GM12892 (cell line): ENCODE measurements at places on chromosomes 5 and 9.

DNA sequence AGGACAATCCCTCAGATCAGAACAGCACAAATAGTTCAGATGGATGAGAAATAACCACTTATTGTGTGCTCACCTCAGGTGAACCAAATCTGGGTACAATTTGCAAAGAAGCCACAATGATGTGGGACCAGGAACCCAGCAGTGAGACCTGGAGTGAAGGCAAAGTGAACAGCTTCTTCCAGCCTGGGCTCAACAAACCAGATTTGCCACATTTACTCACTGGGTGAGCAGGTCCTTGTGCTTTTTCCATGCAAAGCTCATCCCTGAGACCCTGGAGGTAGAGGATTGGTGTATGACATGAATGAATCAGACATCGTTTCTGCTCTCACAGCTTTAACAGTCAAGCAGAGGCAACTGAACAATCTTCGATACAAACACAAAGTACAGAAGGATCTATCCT lies 29.1 kb upstream of the GRIA1 start:
- no peak for DNase-seq

GRCh38 chr5:17259630-17260257 lies 42.3 kb downstream of the BASP1 start:
- DNase-seq: no peak

- no peak for DNase-seq
Measured at GRCh38 chr5:26868504-26868903, 169.9 kb downstream of the CDH9 start.

- DNase-seq: no peak
Measured at GRCh38 chr9:89419978-89420394, 77.9 kb downstream of the SEMA4D start.

DNA sequence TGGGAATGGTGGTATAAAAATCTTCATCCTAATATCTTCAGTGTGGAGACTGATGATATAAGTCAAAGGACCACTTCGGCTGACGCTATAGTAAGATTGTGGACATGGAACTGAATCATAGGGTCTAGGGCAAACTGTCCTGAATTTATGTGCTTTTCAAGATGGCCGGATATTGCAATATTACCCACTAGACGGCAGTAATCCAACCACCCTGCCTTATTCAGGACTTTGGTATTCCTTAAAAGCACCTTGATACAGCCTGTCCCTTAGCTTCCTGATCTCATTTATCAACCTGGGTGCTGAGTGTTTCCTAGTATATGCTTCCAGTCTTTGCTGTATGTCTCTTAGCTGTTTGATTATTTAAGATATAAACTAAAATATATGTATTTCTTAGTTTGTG lies 71.2 kb upstream of the COX7C start:
- no peak for DNase-seq

DNA sequence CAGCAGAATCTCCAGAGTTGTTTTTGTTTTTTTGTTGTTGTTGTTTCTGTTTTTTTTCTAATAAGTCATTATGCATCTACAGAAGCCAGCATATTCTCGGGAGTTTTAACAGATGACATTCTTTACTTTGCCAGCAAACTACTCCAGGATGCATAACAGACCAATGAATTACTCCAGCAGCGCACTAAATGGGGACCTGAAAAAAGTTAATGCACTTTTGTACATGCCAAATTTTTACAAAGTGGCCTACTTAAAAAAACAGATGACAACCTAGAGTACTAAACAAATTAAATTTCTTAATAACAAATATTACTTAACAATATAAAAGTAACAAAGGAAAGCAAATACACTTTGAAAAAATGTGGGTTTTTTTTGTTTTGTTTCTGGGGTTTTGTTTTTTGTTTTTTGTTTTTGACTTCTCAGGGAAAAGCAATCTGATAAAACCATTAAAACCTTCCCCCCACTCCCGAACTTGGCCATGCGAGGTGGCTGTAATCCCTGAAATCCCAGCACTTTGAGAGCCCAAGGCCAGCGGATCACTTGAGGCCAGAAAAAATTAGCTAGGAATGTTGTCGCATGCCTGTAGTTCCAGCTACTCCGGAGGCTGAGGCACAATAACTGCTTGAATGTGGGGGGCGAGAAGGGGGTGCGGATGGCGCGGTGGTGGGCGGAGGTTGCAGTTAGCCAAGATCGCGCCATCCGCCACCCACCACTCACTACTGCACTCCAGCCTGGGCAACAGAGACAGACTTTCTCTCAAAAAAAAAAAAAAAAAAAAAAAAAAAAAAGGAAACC lies 352.4 kb downstream of the CETN3 start:
- DNase-seq: no peak

- DNase-seq: no peak
Measured at GRCh38 chr5:86329318-86329717, 288.4 kb upstream of the COX7C start.

DNA sequence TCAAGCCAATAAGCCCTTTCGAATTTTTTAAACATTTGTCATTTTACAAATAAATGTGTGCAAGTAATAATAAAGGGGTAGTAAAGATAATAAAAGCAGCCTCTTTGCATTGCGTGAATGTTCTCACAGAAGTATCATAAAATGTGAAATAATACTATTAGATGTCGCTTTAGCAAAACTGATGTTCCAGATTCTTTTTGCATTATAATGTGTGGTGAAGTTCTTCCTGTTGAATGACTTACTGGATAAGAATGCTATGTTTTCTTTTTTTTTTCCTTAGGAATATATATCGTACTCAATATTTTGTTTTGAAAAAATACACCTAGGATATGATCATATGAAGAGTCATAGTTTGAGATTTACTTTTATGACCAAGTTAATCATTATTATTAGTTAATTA lies 85.2 kb upstream of the CDH12 start:
- no peak for DNase-seq

GRCh38 chr9:123778232-123778902 lies 151.6 kb downstream of the DENND1A start:
- no peak for DNase-seq

DNA sequence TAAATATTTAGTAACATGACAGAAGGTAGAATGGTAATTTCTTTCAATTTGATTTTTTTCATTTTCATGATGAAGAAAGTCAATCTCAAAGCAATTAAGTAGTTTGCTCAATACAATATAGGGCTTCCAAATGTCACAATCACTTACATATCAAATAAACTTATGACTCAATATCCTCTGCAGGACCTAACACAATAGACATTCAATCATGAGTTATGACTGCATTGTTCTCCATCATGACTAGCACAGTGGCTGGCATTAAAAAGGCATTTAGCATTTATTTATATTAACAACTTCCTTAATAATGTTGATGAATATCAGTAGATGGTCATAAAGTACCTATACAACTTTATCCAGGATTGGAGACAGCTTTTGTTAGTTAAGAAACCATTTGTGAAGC lies 1499.6 kb downstream of the EFNA5 start:
- DNase-seq: no peak

- DNase-seq: no peak
Measured at GRCh38 chr5:78626009-78626571, 22.5 kb downstream of the LHFPL2 start.

DNA sequence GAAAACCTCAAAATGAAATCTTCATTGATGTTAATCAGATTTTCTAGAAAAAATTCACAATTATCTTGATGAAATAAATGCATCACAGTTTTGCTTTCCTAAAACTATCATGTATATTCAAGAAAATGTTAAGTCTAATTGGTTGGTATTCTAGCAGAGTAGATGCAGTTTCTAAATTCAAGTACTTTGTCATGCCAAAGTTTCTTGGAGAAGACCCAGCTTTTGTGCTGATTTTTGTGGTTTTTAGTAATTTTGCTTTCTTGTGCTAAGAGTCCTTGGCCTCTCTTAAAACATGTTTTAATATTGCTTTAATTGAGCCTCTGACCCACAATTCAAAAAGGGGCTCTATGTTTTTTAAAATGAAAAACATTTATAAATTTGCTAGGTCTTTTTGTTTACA lies 924.8 kb upstream of the PTPRD start:
- no peak for DNase-seq

- no peak for DNase-seq
Measured at GRCh38 chr5:31291323-31291854, 97.9 kb downstream of the CDH6 start.

DNA sequence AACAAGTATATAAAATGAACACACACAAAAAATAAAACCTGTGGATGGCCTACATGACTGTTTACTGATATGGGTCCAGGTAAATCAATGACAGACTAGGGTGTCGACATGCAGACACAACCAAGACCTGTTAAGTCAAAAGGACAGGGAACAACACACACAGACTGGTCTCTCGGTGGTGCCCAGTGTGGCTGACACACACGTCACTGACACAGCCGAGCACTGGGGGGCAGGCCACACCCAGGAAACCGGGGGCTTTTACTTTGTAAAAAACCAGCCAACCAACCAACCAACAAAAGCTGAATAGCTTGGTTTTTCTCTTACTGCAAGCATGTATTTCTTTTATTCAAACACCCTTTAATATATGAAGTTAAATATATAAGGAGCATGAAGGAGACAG lies 5.0 kb downstream of the FAM163B start:
- no peak for DNase-seq

DNA sequence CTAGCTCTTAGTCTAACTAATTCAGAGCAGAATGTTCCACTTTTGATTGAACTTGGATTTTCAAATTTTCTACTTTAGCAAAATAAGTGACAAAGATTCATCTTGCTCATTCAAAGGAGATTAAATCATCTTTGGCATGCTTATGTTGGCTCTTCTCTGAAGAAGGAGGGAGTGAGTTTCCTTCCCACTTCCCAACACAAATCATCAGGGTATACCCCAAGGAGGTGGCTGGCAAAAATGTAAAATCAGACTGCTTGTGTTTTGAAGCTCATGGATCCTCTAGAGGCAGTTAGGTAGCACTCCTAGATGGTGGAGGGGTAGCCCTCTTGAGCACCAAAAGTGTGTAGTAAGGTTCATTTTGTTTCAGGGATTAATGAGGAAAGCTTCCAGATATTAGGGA lies 343.1 kb downstream of the OSTF1 start:
- no peak for DNase-seq

GRCh38 chr9:2933165-2934095 lies 89.5 kb upstream of the PUM3 start:
- no peak for DNase-seq

- peak; percentile 2 for DNase-seq
Measured at GRCh38 chr5:113520429-113520828, 6.9 kb downstream of the YTHDC2 start.

GRCh38 chr5:150846654-150847333 lies 473 bp downstream of the IRGM start:
- peak; percentile 22 for DNase-seq

GRCh38 chr9:36401897-36402480 lies 1.9 kb upstream of the RNF38 start:
- no peak for DNase-seq

GRCh38 chr5:127518319-127518621 lies 830 bp downstream of the PRRC1 start:
- DNase-seq: no peak

GRCh38 chr5:1658665-1659064 lies 134.9 kb upstream of the LPCAT1 start:
- no peak for DNase-seq

DNA sequence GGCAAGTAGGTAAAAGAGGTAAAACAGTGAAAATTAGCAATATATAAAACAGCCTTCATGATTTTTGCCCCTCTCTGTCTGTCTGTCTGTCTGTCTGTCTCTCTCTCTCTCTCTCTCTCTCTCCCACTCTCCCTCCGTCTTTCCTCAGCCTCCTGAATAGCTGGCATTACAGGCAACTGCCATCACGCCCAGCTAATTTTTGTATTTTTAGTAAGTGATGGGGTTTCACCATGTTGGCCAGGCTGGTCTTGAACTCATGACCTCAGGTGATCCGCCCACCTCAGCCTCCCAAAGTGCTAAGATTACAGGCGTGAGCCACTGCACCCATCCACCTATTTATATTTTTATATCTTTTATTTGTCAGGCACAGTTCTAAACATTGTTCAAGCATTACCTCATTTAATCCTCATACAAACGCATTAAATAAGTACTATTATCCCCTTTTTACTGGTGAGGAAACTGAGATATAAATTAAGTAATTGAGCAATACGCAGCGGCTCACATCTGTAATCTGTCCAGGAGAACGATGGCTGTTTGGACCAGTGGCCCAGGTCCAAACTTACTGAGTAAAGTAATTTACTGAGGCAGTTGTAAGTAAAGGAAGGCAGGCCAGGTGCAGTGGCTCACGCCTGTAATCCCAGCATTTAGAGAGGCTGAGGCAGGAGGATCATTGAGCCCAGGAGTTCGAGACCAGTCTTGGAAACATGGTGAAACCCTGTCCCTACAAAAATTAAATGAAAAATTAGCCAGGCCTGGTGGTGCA lies 60.9 kb downstream of the UBE2R2 start:
- DNase-seq: no peak

GRCh38 chr5:6574111-6574510 lies 58.7 kb downstream of the NSUN2 start:
- DNase-seq: no peak

- no peak for DNase-seq
Measured at GRCh38 chr5:65926893-65927292, 518 bp downstream of the ERBIN start.

- no peak for DNase-seq
Measured at GRCh38 chr9:76351006-76351405, 43.2 kb downstream of the RFK start.

GRCh38 chr5:137960141-137960540 lies 70.9 kb downstream of the PKD2L2 start:
- DNase-seq: no peak

DNA sequence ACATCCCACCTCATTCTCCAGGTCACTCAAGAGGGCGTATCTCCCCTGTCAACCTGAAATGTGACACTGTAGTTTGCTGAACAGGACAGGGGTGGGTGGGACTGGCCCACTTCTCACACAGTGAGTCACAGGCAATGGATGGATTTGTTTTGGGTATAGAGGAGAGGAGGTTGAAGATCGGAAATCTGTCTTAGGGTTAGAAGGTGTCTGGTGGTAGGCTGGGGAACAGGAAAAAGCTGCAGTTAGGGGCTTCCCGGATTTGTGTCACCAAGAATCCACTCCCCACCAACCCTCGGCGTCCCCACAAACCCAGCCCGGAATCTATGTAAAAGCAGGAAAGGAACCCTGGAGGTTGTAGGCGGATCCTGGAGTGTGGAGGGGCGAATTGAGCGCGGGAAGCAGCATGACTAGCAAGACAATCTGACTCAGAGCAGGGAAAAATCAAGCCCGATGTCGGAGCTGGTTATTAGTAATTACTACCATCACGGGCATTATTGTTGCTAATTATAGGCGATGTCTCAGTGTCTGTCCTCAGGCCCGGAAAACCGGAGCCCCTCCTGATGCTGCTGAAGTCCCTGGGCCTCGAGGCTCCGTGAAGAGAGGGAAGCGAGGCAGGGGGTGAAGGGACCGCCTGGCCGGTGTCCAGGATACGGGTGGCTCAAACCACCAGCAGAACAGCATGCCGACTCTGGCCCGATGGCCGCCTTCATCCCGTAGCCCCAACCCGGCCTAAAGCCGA lies 1.7 kb upstream of the IRX1 start:
- DNase-seq: no peak
